Foreskin keratinocyte (primary cell): ENCODE measurements at places on chromosomes 7 and 10.

GRCh38 chr7:35454575-35455385 lies 200.9 kb upstream of the TBX20 start:
- DNase-seq: no peak

- DNase-seq: no peak
These were observed 264.7 kb downstream of the GLI3 start for GRCh38 chr7:41972270-41972669.

DNA sequence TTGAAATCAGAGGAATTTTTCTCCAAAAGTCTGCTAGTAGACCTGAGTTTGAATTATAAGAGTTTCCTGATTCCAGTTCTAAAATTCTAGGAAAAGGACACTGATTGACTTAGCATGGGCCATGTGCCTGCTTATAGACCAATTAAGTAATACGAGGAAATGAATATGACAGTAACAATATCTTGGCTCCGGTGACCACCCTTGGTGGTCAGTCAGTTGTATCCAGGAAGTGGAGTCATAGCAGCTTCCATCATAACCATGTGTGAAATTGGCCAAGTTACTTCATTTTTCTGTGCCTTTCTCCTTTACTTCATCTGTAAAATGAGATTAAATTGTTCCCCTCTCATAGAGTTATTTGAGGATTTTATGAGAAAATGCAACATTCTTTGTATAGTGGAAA lies 66.9 kb downstream of the MTPAP start:
- no peak for DNase-seq

DNA sequence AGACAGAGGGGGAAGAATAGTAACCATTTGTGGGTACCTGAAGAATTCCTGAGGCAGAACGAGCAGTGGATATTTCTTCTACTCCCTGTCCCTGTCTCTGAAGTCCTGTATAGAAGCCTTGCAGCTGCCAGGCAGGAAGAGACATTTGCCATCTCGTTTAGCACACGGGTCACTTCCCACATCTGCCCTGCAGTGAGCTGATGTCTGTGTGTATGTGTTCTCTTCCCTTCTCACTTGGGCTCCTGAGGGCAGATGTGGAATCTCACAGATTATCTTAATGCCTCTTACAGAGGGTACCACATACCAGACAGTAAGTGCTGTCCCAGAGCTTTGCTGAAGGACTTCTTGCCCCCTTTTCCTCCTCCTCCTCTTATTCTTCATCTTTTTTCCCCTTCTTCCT lies 14.1 kb upstream of the TRPV6 start:
- DNase-seq: no peak

DNA sequence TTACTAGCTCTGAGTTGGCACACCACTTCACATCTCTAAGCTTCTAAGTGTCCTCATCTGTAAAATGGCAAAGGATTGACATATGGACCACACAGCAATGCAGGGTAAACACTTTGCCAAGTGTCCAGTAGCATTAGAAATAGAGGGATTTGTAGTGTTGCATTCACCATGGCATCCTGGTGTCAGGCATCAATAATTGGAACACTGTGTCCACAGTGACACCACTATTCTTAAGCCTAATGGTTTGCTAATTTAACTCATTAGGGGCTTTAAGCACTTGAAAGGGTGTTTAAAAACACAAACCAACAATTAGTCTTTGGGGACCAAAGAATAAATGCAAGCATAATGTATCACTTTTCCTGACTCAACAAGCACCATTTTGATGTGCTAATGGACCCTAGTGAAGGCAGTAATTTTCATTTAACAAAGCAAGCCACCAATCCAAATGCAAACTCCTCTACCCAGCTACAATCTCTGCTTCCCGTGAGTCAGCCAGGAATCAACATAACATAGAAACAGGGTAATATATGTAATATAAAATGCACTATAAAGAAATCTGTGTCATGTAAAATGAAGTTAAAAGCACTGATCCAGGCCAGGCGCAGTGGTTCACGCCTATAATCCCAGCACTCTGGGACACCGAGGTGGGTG lies 75.9 kb downstream of the FAM204A start:
- DNase-seq: no peak

- DNase-seq: no peak
These were observed 20.8 kb upstream of the DDIT4 start for GRCh38 chr10:72252972-72253371.

- no peak for DNase-seq
These were observed 63.3 kb downstream of the NKX6-2 start for GRCh38 chr10:132722394-132723329.

DNA sequence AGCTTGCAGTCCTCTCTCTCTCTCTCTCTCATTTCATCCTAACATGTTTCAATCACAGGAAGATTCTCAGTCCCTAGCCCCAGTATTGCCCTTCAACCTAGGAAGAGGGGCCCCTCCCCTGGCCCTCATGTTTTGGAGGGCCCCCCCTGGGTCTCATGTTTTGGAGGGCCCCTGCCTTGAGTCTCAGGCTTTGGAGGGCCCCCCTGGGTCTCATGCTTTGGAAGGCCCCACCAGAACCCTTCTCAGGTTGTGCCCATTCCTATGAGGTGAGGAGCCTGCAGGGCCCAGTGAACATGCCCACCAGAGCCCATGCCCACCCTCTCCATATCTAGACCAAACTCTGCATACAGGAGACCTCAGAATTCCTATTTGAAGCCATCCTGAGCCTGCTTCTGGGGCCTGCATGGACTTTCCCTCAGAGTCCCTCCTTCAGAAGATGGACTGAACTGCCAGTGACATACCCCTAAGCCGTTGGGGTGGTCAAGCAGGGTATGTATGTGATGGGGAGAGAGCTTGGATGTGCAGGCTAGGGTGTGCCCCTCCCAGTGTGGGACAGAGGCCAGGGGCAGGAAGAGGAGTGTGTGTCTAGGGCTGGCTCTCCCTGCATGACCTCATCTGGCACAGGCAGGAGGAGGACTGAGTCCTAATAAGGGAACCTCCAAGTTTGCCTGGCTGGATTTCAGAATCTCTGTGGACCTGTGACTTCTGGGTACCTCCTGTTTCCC lies 8.1 kb upstream of the VDAC2 start:
- peak; percentile 32 for DNase-seq

GRCh38 chr10:11236234-11236633 lies 218.6 kb downstream of the CELF2 start:
- DNase-seq: no peak

DNA sequence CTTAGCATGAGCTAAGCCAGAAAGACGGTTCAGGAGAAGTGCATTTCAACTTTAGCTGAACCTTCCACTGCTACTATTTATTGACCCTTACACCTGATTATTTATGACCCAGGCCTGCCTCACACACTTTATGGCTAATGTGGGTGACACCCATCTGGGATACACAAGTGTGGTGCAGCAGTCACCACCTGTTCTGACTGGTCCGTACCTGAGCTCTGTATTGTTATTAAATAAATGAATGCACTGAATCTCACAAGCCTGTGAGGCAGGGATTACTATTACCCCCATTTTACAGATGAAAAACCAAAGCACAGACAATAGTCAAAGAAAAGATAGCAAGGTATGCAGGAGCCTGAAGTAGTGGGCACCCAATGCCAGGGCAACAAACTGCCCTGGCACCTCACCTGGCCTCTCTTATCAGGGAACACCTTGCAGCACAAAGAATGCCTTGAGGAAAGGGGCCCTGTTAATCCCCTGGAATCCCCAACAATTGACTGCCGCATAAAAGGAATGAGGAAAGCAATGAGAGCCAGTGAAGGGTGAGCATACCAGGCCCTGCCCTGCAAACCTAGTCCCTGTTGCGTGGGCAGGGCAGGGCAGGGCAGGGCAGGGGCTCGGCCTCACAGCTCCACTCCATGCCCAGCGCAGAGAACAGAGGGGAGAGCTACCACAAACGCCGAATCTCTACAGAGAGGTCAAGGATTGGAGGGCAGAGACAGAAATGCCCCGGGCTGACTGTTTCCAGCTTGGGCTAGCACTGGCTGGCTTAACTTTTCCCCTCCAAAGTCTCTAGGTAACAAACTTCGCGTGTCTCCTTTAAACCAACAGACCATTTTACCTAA lies 1.3 kb downstream of the ANXA11 start:
- DNase-seq: peak; percentile 53

DNA sequence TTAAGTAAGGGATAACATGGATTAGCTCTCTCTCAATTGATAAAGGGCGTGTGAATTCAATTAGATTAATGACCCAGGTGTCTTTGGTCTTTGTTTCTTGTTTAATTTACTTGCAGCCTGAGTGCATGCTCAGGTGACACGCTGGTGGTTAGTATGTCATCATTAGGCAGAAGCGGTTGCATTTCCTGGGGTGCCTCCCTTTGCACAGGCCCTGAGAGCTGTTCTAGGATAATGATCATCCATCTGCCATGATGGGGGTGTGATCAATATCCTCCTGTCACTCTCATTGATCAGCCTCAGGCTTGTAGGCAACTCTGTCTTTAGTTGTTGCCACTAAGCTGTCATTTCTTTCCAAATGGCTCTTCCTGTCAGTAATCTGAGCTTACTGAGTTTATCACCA lies 99.6 kb upstream of the NPS start:
- no peak for DNase-seq
